Caco-2 (cell line): ENCODE measurements at places on chromosomes 7 and 10.

GRCh38 chr10:49001870-49002672, 62.4 kb upstream of the LRRC18 start:
- no peak for DNase-seq
- H3K4me3 ChIP-seq, result no peak overlapping the region
- no peaks in the 10 kb centered on the region for H3K36me3 ChIP-seq
- no peaks in the 10 kb centered on the region for H3K27me3 ChIP-seq

DNA sequence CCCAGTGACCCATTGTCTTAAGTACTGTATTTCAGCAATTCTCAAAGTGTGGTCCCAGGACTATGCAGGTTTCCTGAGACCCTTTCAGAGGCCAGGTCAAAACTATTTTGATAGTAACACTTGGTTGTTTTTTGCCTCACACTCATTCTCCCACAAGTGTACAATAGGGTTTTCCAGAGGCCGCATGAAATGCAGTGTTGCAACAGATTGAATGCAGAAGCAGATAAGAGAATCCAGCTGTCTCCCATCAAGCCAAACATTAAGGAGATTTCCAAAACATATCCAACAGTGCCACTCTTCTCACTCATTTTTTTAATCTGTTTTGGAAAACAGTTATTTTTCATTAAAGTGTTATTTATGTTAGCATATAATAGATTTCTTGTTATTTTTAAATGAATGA, 20.0 kb downstream of the VKORC1L1 start:
- H3K36me3 ChIP-seq, result no peaks in the 10 kb centered on the region; the same call in 1 of the 2 replicates
- no peaks in the 10 kb centered on the region for H3K4me1 ChIP-seq
- H3K4me3 ChIP-seq, result no peak overlapping the region

DNA sequence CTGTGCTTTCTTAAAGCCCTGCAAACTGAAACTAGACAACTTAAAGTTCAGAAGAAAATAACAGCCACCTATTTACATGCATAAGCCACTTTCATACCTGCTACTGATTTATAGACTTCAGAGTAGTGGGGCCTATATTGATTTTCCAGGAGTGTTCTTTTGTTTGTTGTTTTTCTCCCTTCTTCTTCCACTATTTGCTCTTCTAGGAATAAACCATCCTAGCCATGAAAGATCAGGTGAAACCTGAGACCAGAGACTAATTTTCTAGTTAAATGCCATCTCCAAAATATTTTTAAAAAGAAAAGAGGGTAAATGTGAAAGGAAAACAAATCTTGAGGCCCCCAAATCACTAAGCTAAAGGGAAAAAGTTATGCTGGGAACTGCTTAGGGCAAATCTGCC, 72.4 kb upstream of the C1GALT1 start:
- no peak for DNase-seq
- H3K4me1 ChIP-seq, result peaks cover 19% of the 10 kb centered on the region
- H3K4me3 ChIP-seq, result no peak overlapping the region
- no peak overlapping the region for H3K27ac ChIP-seq
- H3K36me3 ChIP-seq, result no peaks in the 10 kb centered on the region
- no peaks in the 10 kb centered on the region for H3K27me3 ChIP-seq

DNA sequence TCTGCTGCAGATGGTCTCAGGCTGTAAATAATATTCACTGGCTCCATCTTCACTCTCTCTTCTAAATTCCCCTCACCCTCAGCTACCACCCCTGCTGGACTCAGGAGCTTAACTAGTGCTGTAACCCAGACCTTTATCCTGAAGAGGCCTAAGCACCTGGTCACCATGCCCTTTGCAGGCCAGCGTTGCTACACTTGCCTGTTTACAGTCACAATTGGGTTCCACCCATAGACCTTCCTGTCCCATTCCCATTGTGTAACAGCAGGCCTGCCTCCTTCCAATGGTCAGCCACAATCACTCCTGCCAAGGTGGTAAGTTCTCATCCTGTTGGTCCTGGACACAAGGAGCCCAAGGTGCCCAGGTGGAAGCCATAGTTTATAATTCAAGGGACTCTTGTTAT, 85.9 kb upstream of the IFRD1 start:
- no peaks in the 10 kb centered on the region for H3K4me1 ChIP-seq
- no peaks in the 10 kb centered on the region for H3K36me3 ChIP-seq
- H3K27ac ChIP-seq, result no peak overlapping the region
- no peaks in the 10 kb centered on the region for H3K27me3 ChIP-seq

- H3K36me3 ChIP-seq, result no peaks in the 10 kb centered on the region
- H3K27ac ChIP-seq, result peak overlapping the region; percentile 30
- H3K4me3 ChIP-seq, result peak overlapping the region; percentile 57
- peaks cover 27% of the 10 kb centered on the region for H3K4me1 ChIP-seq
Observed at GRCh38 chr7:151251689-151252560, 3.4 kb upstream of the SMARCD3 start.

- H3K4me3 ChIP-seq, result no peak overlapping the region
- no peak overlapping the region for H3K27ac ChIP-seq
- no peaks in the 10 kb centered on the region for H3K36me3 ChIP-seq
- DNase-seq, result no peak
Observed at GRCh38 chr10:124611738-124612137, 132.4 kb downstream of the FAM53B start.

DNA sequence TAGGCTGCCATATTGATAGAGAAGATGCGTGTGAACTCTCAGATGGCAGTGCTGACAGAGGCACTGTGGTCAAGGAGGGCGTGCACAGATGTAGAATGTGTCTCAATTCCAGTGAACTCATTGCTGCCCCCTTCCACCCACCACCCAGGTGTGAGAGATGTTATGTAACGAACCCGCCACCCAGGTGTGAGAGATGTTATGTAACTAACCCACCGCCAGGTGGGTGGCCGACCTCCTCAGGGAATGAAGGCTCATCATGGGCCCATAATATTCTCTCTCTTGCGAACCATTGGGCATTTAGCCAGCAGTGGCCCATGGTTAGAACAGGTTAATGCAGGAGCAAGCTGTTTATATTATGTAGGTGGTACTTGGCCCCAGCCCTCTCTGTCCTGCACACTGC, 140.4 kb upstream of the MTPN start:
- H3K4me3 ChIP-seq, result no peak overlapping the region
- no peaks in the 10 kb centered on the region for H3K36me3 ChIP-seq
- no peaks in the 10 kb centered on the region for H3K4me1 ChIP-seq
- H3K27ac ChIP-seq, result no peak overlapping the region
- H3K27me3 ChIP-seq, result no peaks in the 10 kb centered on the region
- DNase-seq, result no peak

- H3K36me3 ChIP-seq, result no peaks in the 10 kb centered on the region
- no peaks in the 10 kb centered on the region for H3K27me3 ChIP-seq
- no peak overlapping the region for H3K27ac ChIP-seq
- no peaks in the 10 kb centered on the region for H3K4me1 ChIP-seq
Observed at GRCh38 chr10:104735036-104735756, 94.1 kb downstream of the SORCS3 start.

DNA sequence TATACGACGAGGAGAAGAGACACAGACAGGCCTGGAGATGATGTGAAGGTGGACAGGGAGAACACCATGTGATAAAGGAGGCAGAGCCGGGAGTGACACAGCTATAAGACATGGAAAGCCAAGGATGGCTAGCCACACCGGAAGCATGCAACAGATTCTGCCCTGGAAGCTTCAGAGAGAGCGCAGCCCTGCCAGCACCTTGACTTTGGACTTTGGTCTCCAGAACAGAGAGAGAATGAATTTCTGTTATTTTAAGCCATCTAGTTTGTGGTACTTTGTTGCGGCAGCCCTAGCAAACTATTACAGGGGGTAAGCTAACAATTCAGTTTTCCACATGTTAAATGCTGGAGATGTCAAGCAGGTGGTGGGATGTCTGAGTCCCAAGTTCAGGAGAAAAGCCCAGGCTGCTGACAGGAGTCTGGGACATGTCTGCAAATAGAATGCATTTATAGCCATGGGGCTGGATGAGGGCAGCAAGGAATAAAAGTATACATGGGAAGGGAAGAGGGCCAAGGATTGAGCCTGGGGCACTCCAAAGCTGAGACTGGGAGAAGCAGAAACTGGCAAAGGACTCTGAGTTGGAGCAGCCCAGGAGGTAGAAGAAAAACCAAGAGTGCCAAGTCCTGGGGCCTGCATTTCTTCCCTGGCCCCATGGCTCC, 65.1 kb downstream of the ATXN7L1 start:
- no peaks in the 10 kb centered on the region for H3K4me1 ChIP-seq
- no peak for DNase-seq
- H3K36me3 ChIP-seq, result no peaks in the 10 kb centered on the region
- no peak overlapping the region for H3K4me3 ChIP-seq
- no peak overlapping the region for H3K27ac ChIP-seq

DNA sequence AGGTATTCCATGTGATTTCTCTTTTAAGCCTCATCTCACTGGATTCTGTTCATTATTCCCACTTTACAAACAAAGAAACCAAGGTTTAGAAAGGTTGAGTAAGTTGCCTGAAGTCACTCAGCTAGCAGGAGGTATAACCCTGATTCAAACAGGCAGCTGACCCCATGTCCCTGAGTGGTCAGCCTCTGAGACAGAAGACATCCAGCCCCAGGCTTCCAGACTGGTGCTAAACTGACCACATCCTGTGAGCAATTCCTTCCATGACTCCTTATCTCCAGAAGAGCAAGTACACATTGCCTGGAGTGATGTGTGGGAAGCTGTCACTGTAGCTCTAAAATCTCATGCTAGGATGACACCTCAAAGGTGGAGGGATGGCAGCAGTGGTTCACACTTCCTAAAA, 3.7 kb downstream of the PLPP4 start:
- H3K4me3 ChIP-seq, result no peak overlapping the region
- no peaks in the 10 kb centered on the region for H3K4me1 ChIP-seq
- DNase-seq, result no peak
- H3K27ac ChIP-seq, result no peak overlapping the region

DNA sequence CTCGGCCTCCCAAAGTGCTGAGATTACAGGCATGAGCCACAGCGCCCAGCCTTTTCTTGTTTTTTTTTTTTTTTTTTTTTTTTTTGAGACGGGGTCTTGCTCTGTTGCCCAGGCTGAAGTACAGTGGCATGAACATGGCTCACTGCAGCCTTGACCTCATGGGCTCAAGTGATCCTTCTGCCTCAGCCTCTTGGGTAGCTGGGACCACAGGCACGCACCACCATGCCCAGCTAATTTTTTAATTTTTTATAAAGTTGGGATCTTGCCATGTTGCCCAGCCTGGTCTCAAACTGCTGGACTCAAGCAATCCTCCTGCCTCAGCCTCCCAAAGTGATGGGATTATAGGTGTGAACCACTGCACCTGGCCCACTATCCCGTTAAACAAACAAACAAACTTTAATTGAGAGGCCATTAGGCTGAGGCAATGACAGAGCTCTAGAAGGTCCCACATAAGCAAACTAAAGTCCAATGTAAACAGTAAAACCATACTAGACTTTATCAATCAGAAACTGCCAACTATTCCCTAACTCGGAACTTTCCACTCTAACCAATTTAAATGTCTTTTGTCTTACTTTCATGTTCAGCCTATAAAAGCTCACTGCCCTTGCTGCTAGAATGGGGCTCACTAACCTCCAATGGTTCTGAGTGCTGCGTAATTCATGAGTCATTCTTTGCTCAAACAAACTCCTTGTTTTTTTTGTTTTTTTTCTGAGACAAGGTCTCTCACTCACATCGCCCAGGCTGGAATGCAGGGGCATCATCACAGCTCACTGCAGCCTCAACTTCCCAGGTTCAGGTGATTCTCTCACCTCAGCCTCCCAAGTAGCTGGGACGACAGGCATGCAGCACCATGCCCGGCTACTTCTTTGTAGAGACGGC, 1.9 kb downstream of the DHX32 start:
- H3K4me1 ChIP-seq, result peaks cover 16% of the 10 kb centered on the region
- peak; percentile 26 for DNase-seq
- peak overlapping the region; percentile 73 for H3K27ac ChIP-seq
- H3K36me3 ChIP-seq, result no peaks in the 10 kb centered on the region; the same call in none of the 2 replicates
